ENCODE measurements at places on chromosomes 1 and 21.

DNA sequence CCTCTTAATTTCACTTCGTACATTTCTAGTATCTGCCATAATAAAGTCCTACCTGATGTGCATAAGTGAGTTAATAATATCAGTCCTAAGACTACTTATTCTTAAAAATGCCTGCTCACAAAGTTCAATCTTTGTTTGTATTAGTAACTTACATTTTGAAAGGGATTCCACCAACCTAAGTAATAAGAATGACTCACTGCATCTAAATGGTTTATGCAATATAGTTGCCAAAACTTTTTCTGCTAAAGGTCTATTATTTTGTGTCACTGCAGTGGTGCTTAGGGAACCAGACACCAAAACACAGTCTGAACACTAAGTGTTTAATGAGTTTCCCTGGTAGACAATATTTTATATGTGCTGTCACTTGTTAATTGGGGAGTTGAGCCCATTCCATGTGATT, 1.8 kb downstream of the ZNF669 start:
- peaks cover 85% of the 10 kb centered on the region for H3K36me3 ChIP-seq
- H3K27me3 ChIP-seq = peaks cover 10% of the 10 kb centered on the region

DNA sequence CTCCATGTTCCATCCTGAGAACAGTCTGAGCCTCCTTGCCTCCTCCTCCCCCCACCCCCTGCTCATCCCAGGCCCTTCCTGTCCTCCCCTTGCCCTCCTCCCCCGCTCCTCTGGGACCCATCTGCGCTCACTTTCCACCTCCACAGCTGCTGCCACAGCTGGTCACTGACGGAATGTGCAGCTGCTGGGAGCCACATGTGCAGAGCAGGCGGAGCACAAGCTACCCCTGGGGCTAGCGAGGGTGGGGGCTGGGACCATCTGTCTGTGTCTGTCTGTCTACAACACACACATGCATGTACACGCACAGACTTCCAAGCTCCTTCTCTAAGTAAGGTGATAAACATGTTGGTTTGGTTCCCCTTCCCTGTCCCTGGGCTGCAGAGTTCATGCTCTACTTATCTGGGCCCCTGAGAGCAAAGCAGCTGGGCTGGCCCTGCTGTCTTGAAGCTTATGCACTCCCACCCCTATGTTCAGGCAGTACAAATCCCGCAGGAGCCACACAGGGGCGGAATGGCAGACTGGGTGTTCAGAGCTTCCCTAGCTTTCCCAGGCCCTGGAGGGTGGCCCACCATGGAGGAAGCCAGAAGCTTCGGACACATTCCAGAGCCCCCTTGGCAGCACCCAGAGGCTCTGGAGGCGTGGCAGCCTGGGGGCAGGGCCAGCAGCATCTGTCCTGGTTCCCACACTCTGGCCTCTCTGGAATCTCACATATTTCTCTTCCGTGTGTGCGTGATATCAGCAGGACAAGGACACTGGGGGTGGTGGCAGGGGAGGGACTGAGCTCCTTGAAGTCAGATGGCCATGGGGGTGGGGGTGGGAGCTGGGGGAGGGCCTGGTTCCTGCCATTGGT, 7.0 kb upstream of the HEYL start:
- DNase-seq = peak; percentile 71
- H3K36me3 ChIP-seq = no peaks in the 10 kb centered on the region
- H3K4me1 ChIP-seq = peaks cover 51% of the 10 kb centered on the region
- H3K27me3 ChIP-seq = peaks cover 6% of the 10 kb centered on the region

- H3K27ac ChIP-seq = no peak overlapping the region
- H3K4me1 ChIP-seq = peaks cover 33% of the 10 kb centered on the region
- H3K4me3 ChIP-seq = peak overlapping the region; percentile 18
- H3K36me3 ChIP-seq = no peaks in the 10 kb centered on the region
- peaks cover 4% of the 10 kb centered on the region for H3K27me3 ChIP-seq
- peak; percentile 65 for DNase-seq
Observed at GRCh38 chr1:94045465-94046056, 75.4 kb downstream of the ABCA4 start.

DNA sequence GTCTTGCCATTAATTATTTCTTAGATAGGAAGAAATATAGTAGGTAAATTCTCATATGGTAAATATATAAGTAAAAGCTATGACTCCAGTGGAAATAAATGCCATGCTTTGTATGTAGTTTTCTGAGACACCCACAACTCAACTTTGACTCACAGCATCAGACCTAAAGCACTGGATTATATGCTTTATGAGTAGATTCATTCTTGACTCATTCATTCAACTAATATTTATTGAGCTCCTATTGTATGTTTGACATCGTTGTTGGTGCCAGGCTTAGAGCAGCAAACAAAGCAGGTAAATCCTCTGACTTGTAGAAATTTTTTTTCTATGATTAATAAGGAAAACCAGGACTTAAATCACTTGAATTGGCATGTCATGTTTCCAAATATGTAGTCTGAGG, 211.4 kb downstream of the PTPRC start:
- peaks cover 2% of the 10 kb centered on the region for H3K27me3 ChIP-seq
- no peak overlapping the region for H3K4me3 ChIP-seq
- peaks cover 17% of the 10 kb centered on the region for H3K36me3 ChIP-seq
- H3K4me1 ChIP-seq = peaks cover 24% of the 10 kb centered on the region
- DNase-seq = no peak

- no peak overlapping the region for H3K4me3 ChIP-seq
- H3K4me1 ChIP-seq = peaks cover 13% of the 10 kb centered on the region
- peaks cover 5% of the 10 kb centered on the region for H3K36me3 ChIP-seq
- DNase-seq = no peak
- no peak overlapping the region for H3K27ac ChIP-seq
Observed at GRCh38 chr1:225434046-225434445, 6.2 kb upstream of the LBR start.

- no peak overlapping the region for H3K27ac ChIP-seq
- DNase-seq = no peak
- H3K4me3 ChIP-seq = no peak overlapping the region
Observed at GRCh38 chr1:173934440-173934839, 17.3 kb upstream of the SERPINC1 start.

GRCh38 chr1:23091545-23091944, 72.3 kb downstream of the KDM1A start:
- DNase-seq = no peak
- no peak overlapping the region for H3K4me3 ChIP-seq
- peaks cover 6% of the 10 kb centered on the region for H3K4me1 ChIP-seq
- H3K36me3 ChIP-seq = peaks cover 69% of the 10 kb centered on the region

- no peak overlapping the region for H3K4me3 ChIP-seq
- no peaks in the 10 kb centered on the region for H3K27me3 ChIP-seq
- peak overlapping the region; percentile 64 for H3K27ac ChIP-seq
- DNase-seq = no peak
Observed at GRCh38 chr1:109094377-109094803, 3.8 kb downstream of the TMEM167B start.

- H3K4me3 ChIP-seq = no peak overlapping the region
- peaks cover 34% of the 10 kb centered on the region for H3K4me1 ChIP-seq
- H3K36me3 ChIP-seq = peaks cover 31% of the 10 kb centered on the region
- H3K27me3 ChIP-seq = peaks cover 7% of the 10 kb centered on the region
- no peak for DNase-seq
- H3K27ac ChIP-seq = no peak overlapping the region
Observed at GRCh38 chr1:225872075-225872430, 10.1 kb downstream of the TMEM63A start.

GRCh38 chr1:113534130-113534817, 144.0 kb downstream of the MAGI3 start:
- no peak for DNase-seq
- no peaks in the 10 kb centered on the region for H3K36me3 ChIP-seq
- H3K27me3 ChIP-seq = peaks cover 3% of the 10 kb centered on the region
- no peaks in the 10 kb centered on the region for H3K4me1 ChIP-seq
- no peak overlapping the region for H3K27ac ChIP-seq

GRCh38 chr1:185512442-185512841, 195.4 kb upstream of the IVNS1ABP start:
- H3K4me1 ChIP-seq = no peaks in the 10 kb centered on the region
- peaks cover 6% of the 10 kb centered on the region for H3K36me3 ChIP-seq
- no peaks in the 10 kb centered on the region for H3K27me3 ChIP-seq
- no peak for DNase-seq

GRCh38 chr1:48619539-48619938, 147.5 kb upstream of the SPATA6 start:
- H3K27ac ChIP-seq = no peak overlapping the region
- no peaks in the 10 kb centered on the region for H3K36me3 ChIP-seq
- H3K27me3 ChIP-seq = peaks cover 50% of the 10 kb centered on the region
- no peak overlapping the region for H3K4me3 ChIP-seq
- DNase-seq = peak; percentile 69

Data from nephron progenitor cell (in vitro differentiated cells).